ENCODE measurements at places on chromosomes 12 and 14. TPM values are rescaled to one million over a fixed set of nuclear protein-coding genes. Genes with fewer than 3 reads are reported as not detected.
A peak's percentile ranks its signal among the peaks of the same experiment; 100 is the strongest.

GRCh38 chr12:95395696-95396095, 78.3 kb upstream of the METAP2 start:
- H3K27me3 ChIP-seq: peaks cover 2% of the 10 kb centered on the region
- no peaks in the 10 kb centered on the region for H3K4me1 ChIP-seq
- no peaks in the 10 kb centered on the region for H3K36me3 ChIP-seq
- no peak overlapping the region for H3K4me3 ChIP-seq
- DNase-seq: no peak
- no peak overlapping the region for H3K27ac ChIP-seq

The MYF5 gene
- total RNA-seq: not detected

DNA sequence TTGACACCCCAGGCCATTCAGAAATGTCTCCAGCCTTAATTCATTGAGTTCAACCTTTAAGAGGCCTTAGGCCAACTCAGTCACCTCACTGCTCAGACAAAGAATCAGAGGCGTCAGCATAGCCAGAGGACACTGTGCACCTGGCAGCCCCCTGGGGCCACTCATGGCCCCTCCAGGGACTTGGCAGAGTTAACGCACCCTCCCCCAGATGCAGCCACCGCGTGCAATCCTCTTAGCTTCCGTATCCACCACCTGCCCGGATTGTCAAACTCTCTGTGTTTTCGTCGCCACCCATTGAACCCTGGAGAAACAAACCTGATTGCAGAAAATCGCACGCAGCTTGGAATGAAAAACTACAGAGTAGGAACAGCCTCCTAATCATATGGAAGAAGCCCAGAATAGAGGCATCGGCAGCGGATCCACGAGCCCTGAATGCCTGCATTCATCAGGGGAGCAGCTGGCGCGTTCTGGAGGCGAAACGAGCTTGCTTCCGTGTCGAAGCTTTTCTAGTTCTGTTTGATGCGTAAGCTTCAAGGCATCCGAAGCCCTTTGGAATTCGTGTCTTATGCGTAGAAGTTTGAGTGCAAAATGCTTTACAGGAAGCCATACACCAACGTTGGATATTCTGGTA, 22.4 kb downstream of the BRI3BP start:
- no peaks in the 10 kb centered on the region for H3K27me3 ChIP-seq
- no peaks in the 10 kb centered on the region for H3K4me1 ChIP-seq
- no peak overlapping the region for H3K4me3 ChIP-seq
- no peak overlapping the region for H3K27ac ChIP-seq
- no peak for DNase-seq

The FAM177A1 gene
- total RNA-seq: 32.1 TPM

The TMEM132C gene
- total RNA-seq: not detected

GRCh38 chr14:55572578-55572977, 7.4 kb upstream of the KTN1 start:
- no peak overlapping the region for H3K4me3 ChIP-seq
- peaks cover 11% of the 10 kb centered on the region for H3K4me1 ChIP-seq
- H3K27me3 ChIP-seq: no peaks in the 10 kb centered on the region
- DNase-seq: no peak
- H3K36me3 ChIP-seq: no peaks in the 10 kb centered on the region
- no peak overlapping the region for H3K27ac ChIP-seq

The PROX2 gene
- total RNA-seq: not detected

The SYNE3 gene
- total RNA-seq: 76.1 TPM

- peaks cover 55% of the 10 kb centered on the region for H3K36me3 ChIP-seq
- H3K4me1 ChIP-seq: no peaks in the 10 kb centered on the region
- H3K27ac ChIP-seq: peak overlapping the region; percentile 10
- H3K27me3 ChIP-seq: no peaks in the 10 kb centered on the region
These were observed 15.9 kb downstream of the GOLGA3 start for GRCh38 chr12:132812631-132813305.

The MIPOL1 gene
- total RNA-seq: 0.07 TPM

- peaks cover 1% of the 10 kb centered on the region for H3K36me3 ChIP-seq
- no peaks in the 10 kb centered on the region for H3K27me3 ChIP-seq
- DNase-seq: peak; percentile 37
- H3K4me3 ChIP-seq: no peak overlapping the region
- no peak overlapping the region for H3K27ac ChIP-seq
- H3K4me1 ChIP-seq: peaks cover 5% of the 10 kb centered on the region
These were observed 319.5 kb downstream of the FUT8 start for GRCh38 chr14:65731933-65732506.

DNA sequence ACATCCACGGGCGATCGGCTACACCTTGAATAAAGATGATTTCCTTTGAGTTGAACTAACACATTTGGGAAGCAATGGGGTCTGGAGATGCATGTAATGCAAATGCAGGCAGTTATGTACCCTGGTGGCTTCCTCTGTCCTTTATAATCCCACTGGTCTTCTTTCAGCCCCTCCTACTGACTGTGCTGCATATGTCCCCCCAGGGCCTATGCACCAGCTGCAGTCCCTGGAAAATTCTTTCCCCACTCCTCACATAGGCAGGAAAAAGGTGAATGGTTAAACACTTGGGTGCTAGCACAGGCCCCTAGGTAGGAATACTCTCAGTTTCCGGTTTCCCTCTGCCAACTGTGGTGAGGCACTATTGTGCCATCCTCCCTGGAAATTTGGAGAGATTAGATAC, 294.8 kb upstream of the SOX5 start:
- H3K27me3 ChIP-seq: no peaks in the 10 kb centered on the region
- H3K27ac ChIP-seq: no peak overlapping the region
- H3K4me1 ChIP-seq: no peaks in the 10 kb centered on the region
- no peaks in the 10 kb centered on the region for H3K36me3 ChIP-seq
- DNase-seq: no peak
- no peak overlapping the region for H3K4me3 ChIP-seq

- H3K4me1 ChIP-seq: no peaks in the 10 kb centered on the region
- no peak for DNase-seq
- H3K27me3 ChIP-seq: no peaks in the 10 kb centered on the region
- no peaks in the 10 kb centered on the region for H3K36me3 ChIP-seq
- H3K4me3 ChIP-seq: no peak overlapping the region
These were observed 181.5 kb upstream of the SFSWAP start for GRCh38 chr12:131529196-131530040.

The SIX6 gene
- not detected for total RNA-seq

DNA sequence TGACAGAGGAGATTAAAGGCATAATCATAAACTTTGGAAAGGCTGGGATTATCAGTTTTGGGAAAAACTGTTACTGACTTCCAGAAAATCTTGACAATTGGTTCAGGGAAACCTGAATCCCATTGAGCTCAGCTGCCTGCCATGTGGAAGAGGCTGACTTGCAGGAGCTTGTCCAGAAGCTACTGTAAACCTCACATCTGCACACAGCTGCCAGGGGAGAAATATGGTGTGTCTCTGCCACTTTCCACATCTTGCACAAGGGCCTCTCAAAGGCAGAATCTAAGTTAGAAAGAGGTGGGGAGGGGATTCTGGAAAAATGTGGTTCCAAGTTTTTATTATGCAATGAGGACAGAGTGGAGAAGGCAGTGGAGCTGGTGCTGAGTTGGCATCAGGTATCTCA, 8.7 kb upstream of the BHLHE41 start:
- no peaks in the 10 kb centered on the region for H3K36me3 ChIP-seq
- no peaks in the 10 kb centered on the region for H3K27me3 ChIP-seq
- no peak for DNase-seq
- peaks cover 59% of the 10 kb centered on the region for H3K4me1 ChIP-seq
- H3K27ac ChIP-seq: no peak overlapping the region

DNA sequence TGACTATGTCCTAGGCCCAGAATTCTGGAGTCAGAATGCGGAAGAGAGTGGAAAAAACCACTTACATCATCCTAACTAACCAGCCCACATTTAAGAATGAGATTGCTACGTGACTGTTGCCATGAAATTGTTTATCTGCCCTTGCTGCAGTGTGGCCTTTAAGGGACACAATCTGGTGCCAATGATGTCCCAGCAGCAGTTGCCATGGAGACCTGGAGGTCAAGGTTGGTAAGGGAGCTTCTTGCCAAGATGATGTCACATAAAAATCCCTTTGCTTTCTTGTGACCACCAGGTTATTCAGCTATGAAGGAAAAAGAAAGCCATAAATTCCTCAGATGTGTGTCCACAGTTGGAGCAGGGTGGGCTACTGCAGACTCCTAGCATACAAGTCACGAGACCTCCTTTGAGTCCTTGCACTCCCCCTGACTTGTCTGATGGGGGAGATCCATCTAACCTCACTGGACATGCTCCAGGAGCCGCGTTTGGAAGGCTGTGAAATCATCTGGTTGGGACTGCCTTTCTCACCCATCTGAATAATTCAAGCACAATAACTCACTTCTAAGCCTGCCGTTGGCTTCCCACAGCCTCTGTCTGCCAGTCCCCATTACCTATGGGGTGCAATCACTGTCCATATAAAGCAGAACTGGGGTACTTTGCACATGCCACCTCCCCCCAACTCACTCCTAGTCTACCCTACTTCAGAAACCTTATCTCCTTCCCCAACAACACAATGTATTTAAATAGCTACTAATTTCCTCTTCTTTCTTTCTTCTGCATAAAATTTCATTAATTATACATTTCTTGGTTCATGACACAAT, 165.6 kb downstream of the ZFP36L1 start:
- no peak overlapping the region for H3K4me3 ChIP-seq
- no peaks in the 10 kb centered on the region for H3K36me3 ChIP-seq
- no peak for DNase-seq
- H3K27ac ChIP-seq: no peak overlapping the region

DNA sequence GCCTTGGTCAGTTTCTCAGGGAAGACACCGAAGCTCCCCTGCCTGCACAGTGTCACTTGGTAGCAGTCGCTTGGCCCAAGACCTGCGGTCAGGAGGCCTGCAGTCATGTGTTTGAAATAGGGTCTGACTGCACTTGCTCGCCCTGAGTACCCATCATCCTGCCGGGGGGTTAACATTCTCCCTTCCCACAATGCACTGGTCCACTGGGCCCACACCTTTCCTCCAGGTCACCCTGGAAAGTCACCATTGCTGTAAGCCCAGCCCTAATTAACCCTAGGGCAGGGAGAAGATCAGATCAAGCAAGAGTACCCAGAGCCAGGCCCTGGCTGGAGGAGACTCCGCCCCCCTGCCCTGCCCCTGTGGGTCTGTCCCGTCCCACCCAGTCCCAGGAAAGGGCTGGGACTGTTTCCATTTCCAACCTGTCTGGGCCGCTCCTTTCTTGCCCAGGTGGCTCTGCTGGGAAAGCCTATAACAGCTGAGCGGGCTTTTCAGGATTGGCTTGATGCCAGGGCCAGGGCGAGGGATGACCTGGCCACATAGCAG, 87.1 kb downstream of the ZFP36L1 start:
- H3K36me3 ChIP-seq: no peaks in the 10 kb centered on the region
- no peak for DNase-seq
- H3K27ac ChIP-seq: no peak overlapping the region
- no peaks in the 10 kb centered on the region for H3K27me3 ChIP-seq

The RAB2B gene
- total RNA-seq: 46.8 TPM

The TDP1 gene
- total RNA-seq: 56.8 TPM

- H3K27me3 ChIP-seq: peaks cover 24% of the 10 kb centered on the region
- H3K36me3 ChIP-seq: no peaks in the 10 kb centered on the region
- H3K4me3 ChIP-seq: no peak overlapping the region
- peak; percentile 70 for DNase-seq
- no peak overlapping the region for H3K27ac ChIP-seq
These were observed 35.5 kb upstream of the TSPAN9 start for GRCh38 chr12:3041558-3042164.

The PDE3A gene
- not detected for total RNA-seq

The C14orf39 gene
- total RNA-seq: not detected

The CIDEB gene
- 34.3 TPM for total RNA-seq

DNA sequence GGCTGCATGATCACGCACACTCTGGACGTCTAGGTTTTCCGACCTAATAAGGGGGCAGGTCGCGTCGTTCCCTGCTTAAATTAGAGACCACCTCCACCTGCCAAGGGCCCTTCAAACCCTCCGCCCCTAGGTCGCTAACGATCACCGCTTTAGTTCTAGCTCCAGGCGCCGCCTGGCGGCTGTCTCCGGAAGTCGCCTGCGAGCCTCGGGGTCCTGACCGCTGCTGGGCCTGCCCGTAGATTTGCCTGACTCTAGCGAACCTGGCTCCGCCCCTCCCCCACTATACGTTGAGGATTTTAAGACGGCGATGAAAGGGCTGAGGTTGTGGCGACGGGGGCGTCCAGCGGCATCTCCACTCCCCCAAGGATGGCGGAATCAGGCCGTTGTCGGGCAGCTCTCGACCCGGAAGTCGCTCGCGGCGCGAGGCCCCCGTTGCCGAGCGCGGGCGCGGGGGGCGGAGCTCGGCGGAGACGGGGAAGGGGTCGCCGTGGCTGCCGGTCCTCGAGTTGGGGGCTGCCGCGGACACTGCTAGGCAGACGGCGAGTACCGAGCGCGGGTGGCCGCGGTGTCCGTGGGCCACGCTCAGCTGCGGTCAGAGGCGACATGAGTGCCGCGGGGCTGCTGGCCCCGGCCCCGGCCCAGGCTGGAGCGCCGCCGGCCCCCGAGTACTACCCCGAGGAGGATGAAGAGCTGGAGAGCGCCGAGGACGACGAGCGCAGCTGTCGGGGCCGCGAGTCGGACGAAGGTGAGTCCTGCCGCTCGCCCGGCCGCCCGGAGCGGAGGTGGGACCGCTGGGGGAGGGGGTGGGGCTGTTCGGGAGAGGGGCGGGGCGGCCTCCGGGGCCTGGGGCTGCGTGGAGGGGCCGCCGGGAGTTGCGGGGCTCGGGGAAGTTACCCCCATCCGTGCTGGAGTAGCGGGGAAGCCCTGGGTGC, at the start of gene SUDS3:
Gene SUDS3 (plus strand): TSS at position 467 of the 932 bp plus-strand sequence. CDS start 137 bp downstream, at position 604.
- peak within 1 kb of the TSS; percentile 97 for H3K27ac ChIP-seq
- peaks cover 17% of the 10 kb centered on the region for H3K36me3 ChIP-seq
- peak; percentile 96 for DNase-seq
- H3K4me3 ChIP-seq: peak within 1 kb of the TSS; percentile 83
- H3K4me1 ChIP-seq: peaks cover 20% of the 10 kb centered on the region

DNA sequence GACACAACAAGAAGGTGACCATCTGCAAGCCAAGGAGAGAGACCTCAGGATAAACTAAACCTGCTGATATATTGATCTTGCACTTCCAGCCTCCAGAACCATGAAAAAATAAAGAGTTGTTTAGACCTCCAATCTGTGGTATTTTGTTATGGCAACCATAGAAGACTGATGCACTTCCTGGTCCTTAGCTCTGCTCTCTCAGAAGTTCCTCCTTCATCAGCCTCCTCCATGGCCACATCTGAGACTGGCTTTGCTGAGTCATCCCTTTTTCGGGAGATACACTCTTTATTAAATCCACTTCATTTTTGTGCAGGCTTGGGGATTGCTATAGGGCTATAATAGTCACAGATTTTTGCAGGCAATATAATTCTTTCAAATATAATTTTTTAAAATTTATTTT, 89.6 kb upstream of the ATF7IP start:
- no peak for DNase-seq
- no peak overlapping the region for H3K4me3 ChIP-seq
- H3K4me1 ChIP-seq: peaks cover 54% of the 10 kb centered on the region
- no peaks in the 10 kb centered on the region for H3K27me3 ChIP-seq

Measured in B cell (primary cell).